Forelimb muscle (tissue), 1 donor: ENCODE measurements at places on chromosomes 13 and 19. TPM values are rescaled to one million over a fixed set of nuclear protein-coding genes. Genes with fewer than 3 reads are reported as not detected.

SIAH3 gene
- 0.33 TPM for polyA plus RNA-seq

NLRP7 gene
- polyA plus RNA-seq: not detected

DENND1C gene
- polyA plus RNA-seq: 0.63 TPM

NCAN gene
- 0.16 TPM for polyA plus RNA-seq

SYCN gene
- polyA plus RNA-seq: not detected

ZNF729 gene
- 0.06 TPM for polyA plus RNA-seq

TMEM238 gene
- polyA plus RNA-seq: 0.23 TPM

OR7D2 gene
- polyA plus RNA-seq: 0.04 TPM

MBD3L2 gene
- polyA plus RNA-seq: not detected

FCER2 gene
- 0.78 TPM for polyA plus RNA-seq

CGB3 gene
- polyA plus RNA-seq: not detected

GPATCH1 gene
- 7.6 TPM for polyA plus RNA-seq

LGALS14 gene
- 0.30 TPM for polyA plus RNA-seq

SCEL gene
- polyA plus RNA-seq: not detected
